Activated T-helper 17 cell treated with anti-CD3 and anti-CD28 coated beads, Interleukin-2, amount 50 U/mL, for 72 hours (primary cell): ENCODE measurements at places on chromosomes 1 and 21. TPM values are rescaled to one million over a fixed set of nuclear protein-coding genes. Genes with fewer than 3 reads are reported as not detected.
A peak's percentile ranks its signal among the peaks of the same experiment; 100 is the strongest.

COL6A2 gene
- 10.1 TPM for total RNA-seq

TSPAN2 gene
- 2.5 TPM for total RNA-seq

XKR8 gene
- 12.2 TPM for total RNA-seq

ARTN gene
- 0.32 TPM for total RNA-seq

TINAGL1 gene
- total RNA-seq, result not detected

SFN gene
- total RNA-seq, result 4.7 TPM

MYOM3 gene
- total RNA-seq, result not detected

OR10Z1 gene
- total RNA-seq, result not detected

- peaks cover 6% of the 10 kb centered on the region for H3K36me3 ChIP-seq
- no peak overlapping the region for H3K27ac ChIP-seq
- no peaks in the 10 kb centered on the region for H3K27me3 ChIP-seq
- no peaks in the 10 kb centered on the region for H3K4me1 ChIP-seq
- no peak for ATAC-seq
- H3K4me3 ChIP-seq, result no peak overlapping the region
Observed at GRCh38 chr1:45040297-45040696, 28.2 kb downstream of the UROD start.

GRCh38 chr1:221849110-221849509, 107.2 kb upstream of the DUSP10 start:
- H3K4me1 ChIP-seq, result no peaks in the 10 kb centered on the region
- H3K27ac ChIP-seq, result no peak overlapping the region

DNA sequence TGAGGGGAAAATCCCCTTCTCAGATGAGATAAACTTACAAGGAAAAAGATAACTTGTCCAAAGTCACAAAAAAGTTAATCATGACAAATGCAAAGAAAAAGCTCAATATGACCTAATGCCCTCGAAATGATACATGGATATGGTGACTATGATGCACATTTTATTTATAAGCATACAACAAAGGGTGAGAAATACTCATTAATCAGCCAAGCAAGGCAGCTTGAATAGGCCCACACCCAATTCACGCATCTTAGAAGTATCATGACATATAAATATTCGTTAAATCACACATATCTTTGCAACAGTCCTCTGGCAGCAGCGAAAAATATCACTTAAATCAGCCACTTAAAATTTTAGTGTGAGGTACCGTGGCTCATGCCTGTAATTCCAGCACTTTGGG, 21.7 kb downstream of the EPS15 start:
- no peak overlapping the region for H3K4me3 ChIP-seq
- H3K4me1 ChIP-seq, result peaks cover 42% of the 10 kb centered on the region
- H3K36me3 ChIP-seq, result peaks cover 26% of the 10 kb centered on the region
- no peak overlapping the region for H3K27ac ChIP-seq
- no peaks in the 10 kb centered on the region for H3K27me3 ChIP-seq
- ATAC-seq, result no peak

DNA sequence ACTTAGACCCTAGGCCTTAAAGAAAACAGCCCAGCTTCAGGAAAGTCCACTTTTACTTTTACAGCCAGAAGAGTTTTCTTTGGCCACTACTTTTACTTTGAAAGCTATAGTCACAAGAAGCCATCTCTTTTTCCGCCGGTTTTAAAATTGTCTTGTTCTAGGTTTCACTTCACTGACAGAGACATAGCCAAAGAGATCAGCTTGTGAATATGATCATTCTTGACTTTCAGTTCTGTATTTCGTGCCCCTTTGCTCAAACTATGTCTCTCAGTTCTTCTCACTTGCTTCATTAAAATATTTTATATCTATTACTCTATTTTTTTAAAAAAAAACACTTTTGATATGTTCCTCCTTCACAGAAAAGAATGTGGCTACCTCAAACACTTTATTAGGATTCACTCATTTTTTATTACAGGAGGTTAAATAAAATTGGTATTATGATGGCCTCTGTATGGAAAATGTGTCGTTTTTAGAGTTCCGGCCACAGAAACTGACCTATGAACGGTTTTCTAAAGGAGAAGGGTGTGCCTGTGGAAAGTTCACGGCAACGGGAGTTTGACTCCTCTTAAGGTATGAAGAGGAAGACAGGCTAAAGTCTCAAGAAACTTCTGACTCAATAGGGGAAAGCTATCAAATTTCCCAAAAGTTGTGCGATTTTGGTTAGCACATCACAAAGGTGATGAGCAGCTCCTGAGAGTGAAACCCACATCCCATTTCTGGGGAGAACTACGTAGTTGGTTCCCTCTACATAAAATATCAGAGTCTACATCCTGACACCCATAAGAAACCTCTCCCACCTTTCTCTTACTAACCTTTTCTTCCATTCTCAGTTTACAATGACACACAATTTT, 1.2 kb downstream of the MCOLN2 start:
- peak overlapping the region; percentile 93 for H3K27ac ChIP-seq
- peak overlapping the region; percentile 80 for H3K4me3 ChIP-seq
- peaks cover 45% of the 10 kb centered on the region for H3K36me3 ChIP-seq
- H3K4me1 ChIP-seq, result peaks cover 34% of the 10 kb centered on the region

DNA sequence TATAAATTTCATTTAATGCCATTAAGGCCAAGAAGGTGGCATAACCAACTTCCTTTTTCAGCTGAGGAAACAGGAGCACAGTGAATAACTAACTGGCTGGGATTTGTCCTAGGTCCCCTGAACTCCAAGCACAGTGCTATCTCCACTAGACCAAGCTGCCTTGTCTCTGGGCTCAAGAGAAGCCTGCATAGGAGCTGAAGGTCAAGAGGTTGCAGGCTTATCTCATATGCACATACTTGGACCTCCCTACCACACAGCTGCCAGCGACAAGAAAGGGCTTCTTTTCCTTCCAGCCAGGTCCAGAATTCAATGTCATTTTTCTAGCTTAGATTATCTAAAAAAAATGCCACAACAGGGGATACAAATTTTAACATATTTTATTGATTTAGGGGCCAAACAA, 27.1 kb downstream of the AK2 start:
- no peak overlapping the region for H3K4me3 ChIP-seq
- H3K4me1 ChIP-seq, result peaks cover 23% of the 10 kb centered on the region
- no peaks in the 10 kb centered on the region for H3K27me3 ChIP-seq
- H3K36me3 ChIP-seq, result peaks cover 100% of the 10 kb centered on the region
- H3K27ac ChIP-seq, result no peak overlapping the region
- ATAC-seq, result no peak

DNA sequence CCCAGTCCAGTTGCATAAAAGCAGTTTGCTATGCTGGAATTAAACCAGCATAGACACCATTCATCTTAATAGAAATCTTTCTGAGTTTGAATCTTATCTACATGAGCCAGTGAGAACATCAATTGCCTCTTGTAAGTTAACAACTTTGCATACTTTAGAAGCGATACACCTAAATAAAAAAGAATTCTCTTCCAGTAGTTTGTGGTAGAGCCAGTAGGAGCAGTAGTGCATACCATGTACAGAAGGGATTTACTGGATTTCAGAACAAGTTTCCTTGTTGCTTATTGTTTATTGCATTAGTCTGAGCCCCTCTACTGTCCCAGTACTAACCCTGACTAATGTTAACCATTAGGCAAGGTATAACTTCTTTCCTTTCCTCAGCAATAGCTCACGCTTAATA, 313.1 kb downstream of the TGFB2 start:
- H3K27me3 ChIP-seq, result peaks cover 9% of the 10 kb centered on the region
- H3K4me3 ChIP-seq, result no peak overlapping the region
- H3K27ac ChIP-seq, result no peak overlapping the region
- no peaks in the 10 kb centered on the region for H3K4me1 ChIP-seq

DNA sequence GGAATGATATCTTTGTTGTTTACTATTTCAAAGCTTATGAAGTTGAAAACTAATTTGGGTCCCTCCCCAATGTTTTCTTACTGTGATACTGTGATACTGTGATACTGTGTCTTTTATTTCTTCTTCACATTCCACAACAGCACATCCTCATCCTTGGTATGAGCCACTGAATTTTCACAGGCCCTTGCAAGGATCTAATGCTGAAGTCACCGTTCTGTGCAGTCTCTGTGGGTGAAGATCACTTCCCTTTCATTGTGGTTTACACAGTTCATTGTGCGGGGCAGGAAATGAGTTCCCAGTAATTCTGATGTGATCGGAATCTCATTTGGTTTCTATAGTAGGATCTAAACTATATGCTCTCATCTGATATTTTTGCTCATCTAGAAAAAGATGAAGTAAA, 32.1 kb upstream of the PAXBP1 start:
- H3K4me3 ChIP-seq, result no peak overlapping the region
- peak; percentile 23 for ATAC-seq
- peaks cover 30% of the 10 kb centered on the region for H3K4me1 ChIP-seq
- H3K36me3 ChIP-seq, result no peaks in the 10 kb centered on the region

DNA sequence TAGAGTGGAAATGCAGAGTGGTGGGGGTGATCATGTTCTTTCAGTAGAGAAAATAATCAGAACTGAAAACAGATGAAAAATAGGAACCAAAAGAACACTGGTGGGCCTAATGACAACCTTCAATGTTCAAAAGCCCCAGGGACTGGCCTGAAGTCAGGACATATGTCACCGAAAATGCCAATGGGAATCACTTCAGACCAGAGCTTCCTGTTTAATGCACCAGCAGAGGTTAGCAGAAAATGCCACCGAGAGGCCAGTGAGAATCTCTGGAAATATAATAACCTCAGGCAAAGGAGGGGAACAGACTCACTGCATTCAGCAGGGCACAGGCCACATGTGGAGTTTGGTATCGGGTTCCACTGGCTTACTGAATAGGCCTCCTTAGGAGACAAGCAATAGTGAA, 15.9 kb upstream of the CD58 start:
- no peaks in the 10 kb centered on the region for H3K4me1 ChIP-seq
- peaks cover 43% of the 10 kb centered on the region for H3K36me3 ChIP-seq
- H3K4me3 ChIP-seq, result no peak overlapping the region
- no peak overlapping the region for H3K27ac ChIP-seq

- H3K4me3 ChIP-seq, result no peak overlapping the region
- H3K27ac ChIP-seq, result no peak overlapping the region
- H3K27me3 ChIP-seq, result peaks cover 3% of the 10 kb centered on the region
- no peaks in the 10 kb centered on the region for H3K36me3 ChIP-seq
Observed at GRCh38 chr1:242245255-242245654, 246.4 kb upstream of the MAP1LC3C start.

GRCh38 chr1:84365225-84366221, 32.8 kb upstream of the DNASE2B start:
- no peaks in the 10 kb centered on the region for H3K27me3 ChIP-seq
- H3K4me1 ChIP-seq, result no peaks in the 10 kb centered on the region
- no peak overlapping the region for H3K27ac ChIP-seq

DNA sequence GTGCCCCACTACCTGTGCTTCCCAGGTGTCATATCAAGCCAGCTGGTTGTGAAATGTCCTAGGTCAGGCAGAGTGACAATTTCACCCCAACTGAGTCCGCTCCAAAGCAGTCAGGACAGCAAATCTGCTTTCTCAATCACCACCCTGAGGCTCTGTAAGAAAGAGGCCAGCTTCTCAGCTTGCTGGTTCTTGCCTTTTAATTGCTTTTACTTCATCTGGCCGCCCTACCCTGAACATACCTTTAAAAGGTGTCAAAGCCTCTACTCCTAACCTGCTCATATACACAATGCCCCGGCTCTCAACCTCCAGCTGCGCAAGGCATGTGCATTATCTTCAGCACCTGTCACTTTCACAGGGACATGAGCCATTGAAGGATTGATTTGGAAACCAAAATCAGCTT, 581.6 kb downstream of the NPHP4 start:
- H3K27ac ChIP-seq, result no peak overlapping the region
- no peak overlapping the region for H3K4me3 ChIP-seq
- no peak for ATAC-seq
- H3K27me3 ChIP-seq, result no peaks in the 10 kb centered on the region
- H3K4me1 ChIP-seq, result no peaks in the 10 kb centered on the region

GRCh38 chr1:84830136-84830535, 62.9 kb downstream of the LPAR3 start:
- H3K4me1 ChIP-seq, result peaks cover 3% of the 10 kb centered on the region
- H3K4me3 ChIP-seq, result no peak overlapping the region
- no peaks in the 10 kb centered on the region for H3K36me3 ChIP-seq
- H3K27ac ChIP-seq, result no peak overlapping the region
- ATAC-seq, result no peak
- H3K27me3 ChIP-seq, result peaks cover 3% of the 10 kb centered on the region

GRCh38 chr1:220791956-220792355, 5.2 kb downstream of the MTARC1 start:
- no peak overlapping the region for H3K4me3 ChIP-seq
- no peaks in the 10 kb centered on the region for H3K36me3 ChIP-seq
- H3K27ac ChIP-seq, result no peak overlapping the region
- H3K27me3 ChIP-seq, result peaks cover 11% of the 10 kb centered on the region
- ATAC-seq, result no peak

- peaks cover 20% of the 10 kb centered on the region for H3K27me3 ChIP-seq
- ATAC-seq, result no peak
- no peaks in the 10 kb centered on the region for H3K4me1 ChIP-seq
- H3K36me3 ChIP-seq, result no peaks in the 10 kb centered on the region
Observed at GRCh38 chr1:14494911-14495310, 103.6 kb upstream of the KAZN start.

- peaks cover 11% of the 10 kb centered on the region for H3K27me3 ChIP-seq
- H3K36me3 ChIP-seq, result no peaks in the 10 kb centered on the region
Observed at GRCh38 chr21:41143596-41144325, 24.2 kb upstream of the BACE2 start.

DNA sequence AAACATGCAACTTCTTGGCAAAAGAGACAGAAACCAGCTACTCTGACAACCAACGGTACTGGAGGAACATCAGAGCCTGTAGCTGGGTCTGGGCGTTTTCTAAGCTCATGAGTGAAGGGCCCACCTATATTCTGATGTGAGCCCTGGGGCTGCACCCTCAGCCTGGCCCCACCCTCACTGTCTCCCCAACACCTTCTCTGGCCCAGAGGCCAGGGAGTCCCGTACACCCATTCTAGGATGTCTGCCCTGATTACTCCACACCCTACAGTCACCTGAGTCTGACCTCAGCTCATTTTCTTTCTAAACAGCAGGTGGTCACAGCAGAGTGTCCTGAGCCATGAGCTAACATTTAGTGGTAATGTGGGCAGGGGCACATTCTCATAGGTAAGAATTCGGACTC, 439.2 kb downstream of the MATN1 start:
- no peak overlapping the region for H3K27ac ChIP-seq
- H3K4me1 ChIP-seq, result peaks cover 12% of the 10 kb centered on the region
- H3K4me3 ChIP-seq, result no peak overlapping the region
- H3K36me3 ChIP-seq, result no peaks in the 10 kb centered on the region
- ATAC-seq, result no peak
- H3K27me3 ChIP-seq, result peaks cover 3% of the 10 kb centered on the region

GRCh38 chr1:57296726-57297250, 127.1 kb downstream of the DAB1 start:
- no peak overlapping the region for H3K4me3 ChIP-seq
- ATAC-seq, result no peak
- H3K27ac ChIP-seq, result no peak overlapping the region
- H3K27me3 ChIP-seq, result no peaks in the 10 kb centered on the region
- H3K36me3 ChIP-seq, result no peaks in the 10 kb centered on the region

DNA sequence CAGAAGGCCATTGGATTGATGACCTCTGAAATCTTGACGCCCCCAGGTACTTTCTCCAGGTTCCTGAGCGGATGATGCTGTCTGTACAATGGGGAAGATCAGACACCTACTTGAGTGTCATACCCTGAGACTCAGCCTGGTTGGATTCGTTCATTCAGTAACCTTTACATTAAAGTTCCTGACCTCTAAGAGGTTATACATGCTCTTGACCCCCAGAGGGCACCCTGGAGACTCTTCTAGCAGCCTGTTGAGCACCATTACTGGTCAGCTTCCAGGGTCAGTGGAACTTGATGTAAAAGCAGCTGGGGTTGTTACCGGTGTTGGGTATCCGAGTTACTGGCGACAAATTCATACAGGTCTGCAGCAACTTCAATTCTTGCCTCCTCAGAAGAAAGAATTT, 114.3 kb upstream of the ZNF678 start:
- H3K36me3 ChIP-seq, result no peaks in the 10 kb centered on the region
- no peak overlapping the region for H3K27ac ChIP-seq
- no peaks in the 10 kb centered on the region for H3K4me1 ChIP-seq
- ATAC-seq, result peak; percentile 40
- H3K27me3 ChIP-seq, result peaks cover 34% of the 10 kb centered on the region
- no peak overlapping the region for H3K4me3 ChIP-seq
